Effector CD8-positive, alpha-beta T cell (primary cell): ENCODE measurements at places on chromosomes 4 and X.

DNA sequence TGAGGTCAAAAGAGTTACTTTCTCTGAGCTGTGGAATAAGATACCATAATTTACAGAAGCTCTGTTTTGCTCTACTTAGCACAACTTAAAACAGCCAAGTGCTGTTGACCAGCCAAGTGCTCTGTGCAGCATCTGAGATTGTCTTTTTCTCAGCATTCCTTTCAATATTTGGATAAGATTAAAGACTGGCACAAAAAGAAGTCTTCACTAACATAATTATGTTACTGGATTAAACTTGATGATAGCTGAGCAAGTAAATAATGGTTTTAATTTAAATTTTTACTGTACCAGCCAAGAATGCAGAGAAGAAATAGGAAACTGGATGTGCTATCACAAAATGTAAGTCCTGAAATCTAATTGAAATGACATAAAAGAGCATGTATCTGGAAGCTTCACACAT is 60.4 kb downstream of the NPY2R start:
- no peak for DNase-seq

DNA sequence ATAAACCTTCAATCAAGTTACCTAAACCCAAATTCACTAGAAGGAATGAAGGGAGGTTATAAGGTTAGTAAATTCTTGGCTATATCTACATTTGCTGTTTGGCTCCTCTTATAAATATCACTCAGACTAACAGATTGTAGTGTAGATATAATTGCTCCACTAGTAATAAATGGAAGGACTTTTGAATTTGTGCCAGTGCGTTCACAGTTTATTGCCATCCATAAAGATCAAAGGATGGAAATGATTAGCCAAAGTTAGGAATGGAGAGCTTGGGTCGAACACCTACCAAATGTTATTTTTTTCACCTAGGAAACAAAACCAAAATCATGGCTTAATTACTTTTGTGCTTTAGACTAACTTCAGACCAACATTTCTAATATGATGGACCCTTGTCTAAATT is 9.2 kb downstream of the DTHD1 start:
- DNase-seq = no peak

GRCh38 chr4:44493924-44494323 is 45.3 kb upstream of the KCTD8 start:
- DNase-seq = no peak

- DNase-seq = no peak
Observed at GRCh38 chrX:71621603-71622002, 3.3 kb upstream of the CXCR3 start.

DNA sequence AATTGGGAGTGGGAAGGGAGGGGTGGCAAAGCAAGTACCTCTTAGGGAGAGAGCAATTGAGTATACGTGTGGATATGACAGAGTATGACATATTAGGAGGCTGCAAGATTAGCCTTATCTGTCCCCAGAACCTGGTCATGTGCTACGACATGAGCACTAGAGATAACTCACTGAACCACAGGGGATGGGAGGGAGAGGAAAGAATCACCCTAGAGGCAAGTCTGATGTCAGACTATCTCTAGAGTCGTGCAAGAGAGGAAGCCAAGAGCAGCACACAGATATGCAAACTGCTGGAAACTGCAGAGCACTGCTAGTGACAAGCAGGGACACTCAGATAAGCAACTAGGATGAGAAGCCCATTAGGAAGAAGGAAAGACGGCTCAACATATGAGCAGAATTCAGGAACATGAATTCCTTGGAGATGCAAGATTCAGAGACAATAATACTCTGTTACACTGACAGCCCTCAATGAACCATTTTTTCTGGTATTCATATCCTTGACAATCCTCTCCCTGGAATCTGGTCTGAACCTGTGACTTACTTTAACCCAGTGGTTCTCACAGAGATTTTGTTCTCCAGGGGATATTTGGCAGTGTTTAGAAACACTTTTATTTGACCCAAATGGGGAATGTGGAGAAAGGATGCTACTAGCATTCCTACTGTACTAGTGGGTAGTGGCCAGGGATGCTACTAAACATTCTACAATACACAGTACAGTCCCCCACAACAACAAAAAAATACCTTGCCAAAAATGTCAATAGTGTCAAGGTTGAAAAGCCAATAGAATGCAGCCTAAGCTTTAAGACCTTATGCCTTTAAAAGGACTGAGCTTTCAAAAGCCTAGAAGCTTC is 84.0 kb upstream of the BMP2K start:
- DNase-seq = no peak

GRCh38 chr4:127732623-127733328 is 2.6 kb downstream of the SLC25A31 start:
- no peak for DNase-seq

GRCh38 chr4:109214622-109215301 is 87.7 kb downstream of the COL25A1 start:
- DNase-seq = no peak

DNA sequence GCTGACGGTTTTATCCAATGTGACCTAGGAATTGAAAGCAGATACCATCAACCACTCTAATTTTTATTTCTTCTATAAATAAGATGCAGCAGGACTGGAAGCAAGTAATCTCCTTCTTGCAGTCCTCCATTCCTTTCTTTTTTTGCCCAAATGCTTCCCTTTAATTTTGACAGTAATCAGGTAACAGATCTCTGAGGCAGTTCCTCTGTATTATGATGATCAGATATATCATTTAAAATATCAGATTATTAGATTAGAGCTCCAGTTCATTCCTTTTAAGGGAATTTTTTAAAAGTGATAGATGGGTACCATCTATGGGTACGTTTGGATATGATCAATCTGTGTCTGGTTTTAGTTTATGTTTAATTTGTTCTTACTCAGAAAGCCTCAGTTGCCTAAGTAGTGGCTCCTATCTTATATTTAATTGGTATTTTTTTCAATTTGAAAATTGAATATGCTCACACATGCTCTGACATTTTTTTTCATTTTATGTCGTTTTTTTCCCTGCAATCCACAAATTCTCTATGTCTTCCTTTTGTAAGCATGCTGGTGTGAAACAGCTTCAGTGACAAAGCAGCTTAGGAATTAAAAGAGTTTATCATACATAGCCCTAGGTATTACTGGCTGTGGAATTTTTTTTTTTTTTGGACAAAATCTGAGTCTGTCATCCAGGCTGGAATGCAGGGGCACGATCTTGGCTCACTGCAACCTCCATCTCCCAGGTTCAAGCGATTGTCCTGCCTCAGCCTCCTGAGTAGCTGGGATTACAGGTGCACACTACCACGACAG is 73.7 kb upstream of the ANK2 start:
- DNase-seq = no peak

GRCh38 chr4:47990145-47990544 is 26.3 kb downstream of the CNGA1 start:
- DNase-seq = no peak

GRCh38 chr4:27293831-27294230 is 433.2 kb downstream of the STIM2 start:
- no peak for DNase-seq

DNA sequence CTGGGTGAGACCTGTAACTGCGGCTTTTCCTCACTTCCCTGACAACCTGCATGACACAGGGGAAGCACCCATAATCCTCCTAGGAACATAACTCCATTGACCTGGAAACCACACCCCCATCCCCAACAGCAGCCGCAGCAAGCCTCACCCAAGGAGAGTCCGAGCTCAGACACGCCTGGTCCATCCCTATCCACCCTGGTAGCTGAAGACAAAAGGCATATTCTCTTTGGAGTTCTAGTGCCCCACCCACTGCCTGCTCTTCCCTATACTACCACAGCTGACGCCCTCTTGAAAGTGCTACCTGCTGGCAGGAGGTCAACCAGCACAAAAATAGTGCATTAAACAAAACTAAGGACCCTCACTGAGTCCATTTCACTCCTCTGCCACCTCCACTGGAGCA is 1080.9 kb upstream of the IGFBP7 start:
- DNase-seq = no peak

DNA sequence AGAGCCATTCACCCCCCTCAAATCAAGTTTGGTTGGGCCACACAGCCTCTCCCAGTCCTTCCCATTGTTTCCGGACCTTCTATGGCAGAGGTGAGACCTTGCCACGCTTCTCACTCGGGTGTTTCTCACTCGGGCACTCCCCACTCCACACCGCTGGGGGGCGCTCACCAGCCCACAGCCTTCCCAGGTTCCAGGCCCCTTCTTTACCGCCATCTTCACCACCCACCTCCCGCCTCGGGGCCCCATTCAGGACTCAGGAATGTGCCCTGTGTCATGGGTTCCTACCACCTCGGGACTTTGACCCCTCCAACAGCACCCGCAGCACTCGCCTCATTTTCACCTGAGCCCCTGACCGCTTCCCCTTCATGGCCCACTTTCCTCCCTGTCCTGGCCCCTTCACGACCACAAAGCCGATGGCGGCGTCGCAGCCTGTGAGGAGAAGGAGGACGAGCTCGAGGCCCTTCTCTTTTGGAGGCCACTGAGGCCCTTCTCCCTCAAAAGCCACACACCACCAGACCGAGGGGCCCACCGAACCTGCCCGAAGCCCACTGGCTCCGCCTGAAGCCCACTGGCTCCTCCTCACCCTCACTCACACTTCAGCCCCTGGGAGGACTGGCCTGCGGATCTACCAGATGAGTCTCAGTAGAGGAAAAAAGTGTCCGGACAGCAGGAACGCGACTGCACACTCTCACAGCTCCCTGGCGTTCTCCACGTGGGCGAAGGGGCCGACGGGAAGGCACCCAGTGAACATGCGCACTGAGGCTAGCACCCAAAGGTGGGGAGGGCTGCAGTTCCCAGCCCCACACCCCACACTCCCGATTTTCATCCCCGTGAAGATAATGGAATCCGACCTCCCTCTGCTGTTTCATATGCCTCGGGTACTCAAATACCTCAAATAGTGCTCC is at the start of gene PAGE1:
PAGE1 (minus strand) TSS at position 709 of the 905 bp plus-strand sequence. CDS start 1,214 bp downstream, outside the sequence.
- no peak for DNase-seq

DNA sequence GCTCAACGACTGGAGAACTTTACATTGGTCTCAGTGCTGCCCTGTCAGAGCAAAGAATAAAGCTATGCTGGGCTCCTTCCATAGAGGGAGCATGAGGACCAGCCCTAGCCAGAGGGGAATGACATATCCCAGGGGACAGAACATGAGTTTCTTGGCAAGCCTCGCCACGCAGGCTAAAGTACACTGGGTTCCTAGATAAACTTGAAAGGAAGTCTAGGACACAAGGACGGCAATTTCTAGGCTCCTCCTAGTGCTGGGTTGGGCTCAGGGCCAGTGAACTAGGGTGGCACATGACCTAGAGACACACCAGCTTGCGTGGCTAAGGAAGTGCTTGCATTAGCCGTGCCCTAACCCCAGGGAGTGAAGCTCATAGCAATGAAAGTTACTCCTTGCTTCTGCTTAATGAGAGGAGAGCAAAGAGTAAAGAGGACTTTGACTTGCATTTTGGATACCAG is 141.0 kb downstream of the MAB21L2 start:
- DNase-seq = no peak
